ENCODE measurements at places on chromosomes 13 and 19.

DNA sequence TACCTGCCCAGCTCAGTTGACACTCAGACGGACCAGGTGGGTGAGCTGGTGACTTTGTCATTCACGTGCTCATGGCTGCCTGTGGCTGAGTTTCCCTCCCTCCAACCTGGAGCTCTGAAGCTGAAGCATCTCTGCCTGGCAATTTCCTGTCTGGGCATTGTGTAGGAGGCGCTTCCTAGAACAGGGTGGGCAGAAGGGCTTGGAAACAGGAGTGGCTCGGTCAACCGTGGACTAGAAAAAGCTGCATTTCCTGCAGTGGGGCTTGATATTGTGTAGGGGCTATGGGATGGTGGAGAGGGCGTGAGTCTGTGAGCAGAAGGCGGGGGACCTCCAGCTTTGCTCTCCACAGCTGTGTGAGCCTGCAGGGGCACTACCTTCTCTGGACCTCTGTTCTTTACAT lies 278.3 kb downstream of the TEX29 start:
- DNase-seq: no peak

DNA sequence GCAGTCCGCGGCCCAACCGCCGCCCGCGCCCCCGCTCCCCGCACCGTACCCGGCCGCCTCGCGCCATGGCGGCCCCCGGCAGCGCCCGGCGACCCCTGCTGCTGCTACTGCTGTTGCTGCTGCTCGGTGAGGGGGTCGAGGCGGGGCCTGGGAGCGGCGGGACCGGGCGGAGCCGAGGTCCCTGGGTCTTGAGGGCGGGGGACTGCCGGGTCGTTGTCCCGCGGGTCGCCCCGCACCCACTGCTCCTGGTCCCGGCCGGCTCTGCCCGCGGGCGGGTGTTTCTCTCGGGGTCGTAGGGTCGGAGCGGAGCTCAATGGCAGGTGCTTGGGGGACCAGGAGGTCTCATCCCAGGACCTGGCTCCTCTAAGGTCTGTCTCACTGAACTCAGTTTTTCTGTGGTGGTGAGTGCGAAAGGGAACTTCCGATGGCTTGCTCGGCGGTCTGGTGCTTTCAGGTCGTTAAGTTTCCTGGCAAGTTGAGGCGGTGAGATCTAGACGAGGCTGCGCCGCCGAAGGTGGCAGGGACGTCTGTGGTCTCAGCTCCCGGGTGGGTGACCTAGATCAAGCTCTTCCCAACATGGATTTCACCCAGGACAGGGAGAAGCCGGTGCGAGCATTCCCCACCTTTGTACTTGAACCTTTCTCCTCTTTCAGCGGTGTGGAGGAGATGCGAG lies 467 bp downstream of the LAMP1 start:
- DNase-seq: no peak

- DNase-seq: no peak
These were observed 15.3 kb downstream of the GATAD2A start for GRCh38 chr19:19420570-19421298.

DNA sequence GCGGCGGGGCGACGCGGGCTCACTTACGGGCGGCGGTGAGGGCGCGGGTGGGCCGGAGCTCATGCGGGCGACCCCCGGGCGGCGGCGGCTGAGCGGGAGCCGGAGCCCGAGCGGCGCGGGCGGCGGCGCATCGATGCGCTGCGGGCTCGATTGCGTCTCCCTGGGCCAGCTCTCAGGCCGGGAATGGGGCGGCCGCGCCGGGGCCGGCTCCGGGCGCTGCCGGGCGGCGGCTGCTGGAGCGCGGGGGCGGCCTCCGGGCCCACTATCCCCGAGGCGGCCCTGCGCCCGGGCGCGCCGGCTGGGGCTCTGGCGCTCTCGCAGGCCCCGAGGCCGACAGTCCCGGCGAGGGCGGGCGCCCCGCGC lies 1.4 kb upstream of the TSHZ3 start:
- DNase-seq: no peak

DNA sequence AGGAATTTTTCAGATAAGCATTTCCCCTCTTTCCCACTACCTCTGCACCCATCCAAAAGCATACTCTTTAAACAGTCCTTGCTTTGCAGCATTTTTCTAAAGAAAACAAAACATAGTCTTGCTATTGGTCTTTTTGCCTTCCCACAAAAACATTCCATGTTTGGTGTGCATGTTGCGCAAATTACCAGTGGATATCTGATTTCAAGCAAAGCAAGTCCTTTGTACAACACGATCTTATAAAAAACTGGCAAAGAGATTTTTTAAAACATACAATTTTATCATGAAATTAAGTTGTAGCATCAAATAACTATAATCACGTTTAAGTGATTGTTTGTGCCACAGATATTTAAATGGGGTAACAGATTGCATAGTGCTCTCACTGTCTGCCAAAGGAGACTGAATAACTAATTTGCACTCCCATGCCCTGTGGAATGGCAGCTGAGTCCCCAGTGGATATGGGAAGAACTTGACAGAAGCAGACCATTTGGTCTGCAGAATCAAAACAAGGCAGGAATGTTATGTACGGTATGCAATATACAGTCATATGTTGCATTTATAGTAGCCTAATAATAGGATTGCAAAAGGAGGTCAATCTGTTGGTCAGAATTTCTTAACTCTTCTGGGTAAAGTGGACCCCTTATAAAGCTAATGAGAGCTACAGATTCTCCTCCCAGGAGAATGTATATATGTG lies 285.7 kb downstream of the TBC1D4 start:
- no peak for DNase-seq
